ENCODE measurements at places on chromosomes 7 and 10.

GRCh38 chr7:24483804-24484203 lies 89.4 kb upstream of the PALS2 start:
- DNase-seq, result no peak

DNA sequence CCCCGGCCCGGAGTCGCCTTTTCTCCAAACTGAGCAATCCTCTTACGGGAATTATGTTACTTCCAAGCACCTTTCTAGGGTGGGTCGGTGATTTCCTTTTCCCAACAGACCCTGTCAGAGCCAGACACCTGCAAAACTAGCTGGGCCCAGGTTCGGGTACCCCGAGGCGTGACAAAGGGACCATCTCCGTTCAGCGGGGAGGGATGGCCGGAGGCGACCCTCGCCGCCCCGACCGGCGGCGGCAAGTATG lies 445 bp downstream of the PPA1 start:
- DNase-seq, result no peak

DNA sequence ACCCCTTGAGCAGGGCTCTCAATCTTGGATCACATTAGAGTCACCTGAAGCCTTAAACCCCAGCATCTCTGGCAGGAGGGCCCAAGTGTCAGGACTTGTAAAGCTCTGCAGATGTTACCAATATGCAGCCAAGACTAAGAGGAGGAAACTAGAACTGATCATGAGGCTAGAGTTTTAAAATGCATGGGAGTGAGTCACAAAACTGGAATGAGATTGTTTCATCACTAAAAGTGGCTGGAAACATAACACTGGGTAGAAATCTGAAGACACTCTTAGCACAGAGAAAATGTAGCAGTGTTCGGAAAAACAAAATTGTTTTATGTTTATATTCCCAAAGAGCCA lies 63.3 kb upstream of the GHITM start:
- peak; percentile 82 for DNase-seq

DNA sequence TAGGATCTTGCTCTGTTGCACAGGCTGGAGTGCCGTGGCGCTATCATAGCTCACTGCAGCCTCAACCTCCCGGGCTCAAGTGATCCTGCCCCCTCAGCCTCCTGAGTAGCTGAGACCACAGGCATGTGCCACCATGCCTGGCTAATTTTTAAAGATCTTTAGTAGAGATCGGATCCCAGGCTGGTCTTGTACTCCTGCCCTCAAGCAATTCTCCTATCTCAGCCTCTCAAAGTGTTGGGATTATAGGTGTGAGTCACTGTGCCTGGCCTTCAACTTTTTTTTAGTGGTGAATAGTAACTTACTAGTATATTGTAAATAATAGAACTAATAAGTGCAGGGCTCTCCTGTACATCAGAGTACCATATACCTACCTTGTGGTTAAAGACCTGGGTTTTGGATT lies 52.1 kb upstream of the LMTK2 start:
- no peak for DNase-seq

DNA sequence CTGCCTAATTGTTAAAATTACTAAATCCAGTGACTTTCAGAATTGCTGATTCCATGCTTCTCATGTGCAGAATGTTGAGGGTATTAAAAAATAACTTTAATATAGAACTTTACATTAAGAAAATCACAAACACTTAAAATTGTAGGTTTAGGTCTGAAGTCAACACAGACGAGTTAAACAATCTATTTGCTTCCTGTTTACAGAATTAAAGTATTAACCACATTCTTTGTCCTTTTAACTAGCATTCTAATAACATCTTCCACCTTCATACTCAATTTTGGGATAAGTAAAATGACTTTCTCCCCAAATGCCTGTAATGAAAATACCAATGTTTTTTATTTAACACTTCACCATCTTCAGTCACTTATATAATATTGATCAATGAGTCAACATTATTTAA lies 2.2 kb downstream of the ITGB1 start:
- no peak for DNase-seq

GRCh38 chr7:80428161-80429054 lies 83.5 kb downstream of the GNAT3 start:
- DNase-seq, result peak; percentile 64

DNA sequence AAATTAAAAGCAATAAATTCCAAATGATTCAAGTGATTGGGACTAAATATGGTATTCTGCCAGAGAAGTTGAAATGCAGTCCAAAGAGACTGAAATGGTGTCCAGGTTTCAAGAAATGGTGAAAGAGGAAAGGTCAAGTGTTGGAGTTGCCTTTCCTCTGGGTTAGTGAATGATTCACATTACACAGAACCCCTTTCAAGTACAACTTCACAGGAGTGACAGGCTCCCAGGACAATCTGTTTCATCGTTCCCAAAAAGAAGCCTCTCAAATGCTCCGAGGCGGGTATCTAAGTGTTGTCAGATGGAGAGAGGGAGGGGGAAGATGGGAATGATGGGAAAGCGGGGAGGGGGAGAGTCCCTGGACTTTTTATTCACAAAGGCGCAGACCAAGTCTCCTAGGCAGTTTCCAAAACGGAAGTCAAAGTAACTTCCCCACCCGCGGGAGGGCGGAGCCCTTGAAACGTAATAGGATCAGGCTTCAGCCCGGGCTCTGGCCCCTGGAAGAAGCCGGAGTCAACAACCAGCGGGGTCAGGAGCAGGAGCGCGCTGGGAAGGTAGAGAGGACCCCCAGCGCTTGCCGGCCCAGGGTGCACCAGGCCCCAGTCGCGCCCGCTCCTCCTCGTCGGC lies 754 bp downstream of the SLC25A13 start:
- DNase-seq, result peak; percentile 84

DNA sequence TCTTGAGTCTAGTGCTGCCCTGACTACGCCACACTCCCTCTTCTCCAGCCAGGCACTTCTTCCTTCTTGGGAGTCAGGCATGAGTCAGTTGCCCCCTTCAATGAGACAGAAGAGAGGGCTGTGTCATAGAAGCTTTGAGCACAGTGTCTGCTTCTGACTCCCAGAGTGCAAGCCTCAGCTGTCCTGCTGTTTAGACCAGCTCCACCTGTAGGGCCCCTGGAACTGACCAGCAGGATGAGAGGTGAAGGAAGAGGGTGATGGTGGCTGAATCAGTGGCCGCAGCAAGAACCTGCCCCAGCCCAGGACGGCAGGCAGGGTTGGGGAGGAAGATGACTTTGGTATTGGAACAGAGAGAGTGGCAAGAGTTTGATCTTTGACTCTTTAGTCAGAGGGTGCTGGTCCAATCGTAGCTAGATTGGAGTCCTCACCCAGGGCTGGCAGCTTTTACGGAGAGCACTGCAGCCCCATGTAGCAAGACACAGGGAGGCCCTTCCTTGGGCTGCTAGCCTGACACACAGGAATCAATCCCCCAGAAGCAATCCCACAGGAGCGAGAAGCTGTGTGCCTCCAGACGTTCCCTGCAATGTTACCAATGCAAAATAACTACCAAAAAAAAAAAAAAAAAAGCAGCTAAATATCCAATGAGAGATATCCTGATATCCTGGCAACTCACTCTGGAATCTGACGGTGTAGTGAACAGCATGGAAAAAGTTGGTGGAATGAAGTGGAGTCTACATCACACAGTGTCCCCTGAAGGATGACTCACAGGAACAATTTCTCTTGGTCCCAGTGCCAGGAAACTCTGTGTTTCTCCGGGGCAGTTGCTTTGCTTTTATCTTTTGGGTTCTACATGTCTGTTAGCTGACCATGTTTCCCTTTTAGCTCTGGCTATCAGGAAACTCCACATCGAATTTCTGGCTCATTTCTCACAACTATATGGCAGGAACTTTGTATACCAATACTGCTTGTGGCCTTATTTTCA lies 6.9 kb downstream of the C10orf62 start:
- peak; percentile 85 for DNase-seq

DNA sequence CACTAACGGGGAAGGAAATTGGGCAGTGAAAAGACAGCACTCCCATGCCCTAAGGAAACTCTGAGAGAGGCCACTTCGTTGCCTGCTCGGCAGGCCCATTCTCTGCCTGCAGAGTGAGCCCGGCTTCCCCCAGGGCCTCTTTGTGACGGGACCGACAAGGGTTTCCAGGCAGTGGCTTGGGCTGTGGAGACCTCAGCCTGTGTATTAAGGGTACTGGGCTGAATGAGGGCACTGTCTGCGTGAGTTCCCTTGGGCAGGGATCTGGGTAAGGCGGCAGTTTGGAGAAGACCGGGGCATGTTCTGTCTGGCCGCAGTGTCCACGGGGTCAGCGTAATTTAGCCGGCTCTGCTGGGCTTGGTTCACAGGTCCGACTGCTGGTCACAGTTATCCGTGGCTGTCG lies 237.2 kb downstream of the MGMT start:
- no peak for DNase-seq

Data from fibroblast of skin of scalp (primary cell).